SJSA1 (cell line): ENCODE measurements at places on chromosomes 12 and 14. TPM values are rescaled to one million over a fixed set of nuclear protein-coding genes. Genes with fewer than 3 reads are reported as not detected.

Gene CFAP54
- total RNA-seq, result 0.05 TPM in 1 of 2 replicates, not detected in the other

GRCh38 chr14:68701001-68701741 lies 91.7 kb downstream of the ZFP36L1 start:
- H3K36me3 ChIP-seq, result no peaks in the 10 kb centered on the region
- no peak overlapping the region for H3K27ac ChIP-seq
- DNase-seq, result no peak
- no peaks in the 10 kb centered on the region for H3K27me3 ChIP-seq
- H3K4me1 ChIP-seq, result peaks cover 10% of the 10 kb centered on the region

Gene C12orf42
- not detected in 2 replicates for total RNA-seq

- H3K27ac ChIP-seq, result peak overlapping the region; percentile 43; the same call in 1 of the 2 replicates
- peak overlapping the region; percentile 53 for H3K4me3 ChIP-seq
- H3K27me3 ChIP-seq, result no peaks in the 10 kb centered on the region
- no peaks in the 10 kb centered on the region for H3K36me3 ChIP-seq
Observed at GRCh38 chr12:27968972-27969623, 3.4 kb downstream of the PTHLH start.
